ENCODE measurements at places on chromosomes 3 and 15.

- DNase-seq: peak; percentile 12
Observed at GRCh38 chr3:172708921-172709773, 1.7 kb downstream of the NCEH1 start.

GRCh38 chr3:65922441-65922840, 116.3 kb downstream of the MAGI1 start:
- peak; percentile 60 for DNase-seq

DNA sequence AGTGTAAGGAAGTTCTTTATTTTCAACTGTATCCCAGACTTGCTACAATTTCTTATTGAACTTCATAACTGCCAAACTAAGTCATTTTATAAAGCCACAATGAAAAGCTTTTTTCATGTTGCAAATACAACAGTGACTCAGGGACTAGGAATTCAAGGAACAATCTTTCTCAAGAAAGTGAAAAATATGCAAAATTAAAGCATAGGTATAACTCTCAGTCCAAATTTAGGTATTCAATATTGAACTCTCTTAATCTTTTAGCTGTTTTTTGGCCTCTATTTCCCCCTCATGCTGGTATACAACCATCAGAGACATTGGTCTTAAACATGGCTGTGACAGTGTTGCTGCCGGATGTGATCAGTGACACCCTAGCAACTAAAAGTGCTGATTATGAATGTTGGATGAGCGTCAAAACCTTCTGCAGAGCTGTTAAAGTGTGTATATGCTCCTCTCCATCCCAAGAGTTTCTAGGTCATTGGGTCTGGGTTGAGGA, 476.9 kb downstream of the ZNF385D start:
- DNase-seq: peak; percentile 17

- DNase-seq: no peak
Observed at GRCh38 chr15:68335655-68336054, 58.1 kb downstream of the FEM1B start.

DNA sequence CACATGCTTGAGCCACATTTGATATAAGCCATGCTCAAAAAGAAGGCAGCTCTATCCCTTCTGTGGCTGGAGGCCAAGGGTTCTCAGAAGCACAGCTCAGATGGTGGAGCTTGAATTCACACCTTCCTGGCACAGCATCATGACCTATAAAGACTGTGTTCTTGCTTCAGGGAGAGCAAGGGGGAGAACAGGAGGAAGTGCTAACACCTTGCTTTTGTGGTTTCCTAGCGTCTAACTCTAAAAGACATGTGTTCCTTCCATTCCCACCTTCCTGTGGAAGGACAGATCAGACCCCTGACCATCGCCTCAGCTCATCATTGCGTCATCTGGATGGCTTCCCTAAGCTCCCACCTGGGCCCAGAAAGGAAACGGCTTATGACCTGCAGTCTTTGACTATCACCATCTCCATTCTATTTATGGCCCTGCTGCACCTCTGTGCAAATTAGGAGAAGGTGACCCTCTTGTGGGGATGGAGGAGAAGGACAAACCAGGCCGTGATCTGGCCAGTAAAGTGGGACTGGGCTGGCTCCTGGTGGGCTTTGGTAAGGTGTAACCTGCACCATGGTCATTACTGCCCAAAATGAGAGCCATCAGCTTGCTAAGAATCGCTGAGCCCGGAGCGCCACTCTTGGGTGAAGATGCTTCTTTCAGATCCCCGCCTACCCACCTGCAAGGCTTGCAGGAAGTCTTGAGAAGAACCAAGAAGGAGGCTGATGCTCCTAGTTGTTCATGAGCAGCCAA, 128.5 kb downstream of the SERPINI1 start:
- DNase-seq: no peak

DNA sequence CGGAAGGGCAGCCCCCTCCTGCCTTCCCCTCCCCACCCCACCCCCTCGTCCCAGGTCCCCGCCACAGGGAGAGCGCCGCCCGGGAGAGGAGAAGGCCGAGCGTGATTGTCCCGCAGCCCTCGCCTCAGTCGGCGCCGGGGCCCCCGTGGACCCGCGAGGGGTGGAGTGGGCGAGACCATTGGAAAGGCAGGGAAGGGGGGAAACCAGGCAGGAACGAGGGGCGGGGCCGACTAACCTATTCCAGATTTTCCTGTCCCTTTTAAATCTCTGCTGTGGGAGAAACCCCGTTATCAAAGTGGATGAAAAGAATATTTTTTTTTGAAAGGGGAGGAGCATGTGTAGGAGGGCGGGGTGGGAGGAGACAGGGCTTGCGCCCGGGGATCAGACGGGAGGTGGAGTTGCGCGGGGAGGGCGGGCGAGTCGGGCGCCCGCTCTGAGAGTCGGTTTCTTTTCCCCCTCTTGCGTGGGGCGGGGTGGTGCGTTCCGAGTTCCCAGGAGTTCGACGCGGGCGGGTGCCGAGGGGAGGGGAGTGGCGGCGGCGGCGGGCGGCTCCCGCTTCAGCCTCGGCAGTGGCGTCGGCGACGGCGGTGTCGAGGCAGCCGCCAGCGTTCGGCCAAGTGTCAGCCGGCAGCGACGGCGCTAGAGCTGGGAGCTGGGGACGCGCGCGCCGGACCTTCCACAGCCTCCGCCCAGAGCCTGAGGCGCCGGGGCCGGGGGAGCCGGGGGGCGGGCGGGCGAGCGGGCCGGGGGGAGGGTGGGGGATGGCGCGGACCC, at the start of gene NECTIN3:
NECTIN3 (plus strand) TSS at position 560 of the 774 bp plus-strand sequence; CDS start at position 762, 202 bp downstream.
- DNase-seq: peak; percentile 99

- DNase-seq: peak; percentile 23
Observed at GRCh38 chr3:147189016-147189415, 217.3 kb downstream of the ZIC4 start.

DNA sequence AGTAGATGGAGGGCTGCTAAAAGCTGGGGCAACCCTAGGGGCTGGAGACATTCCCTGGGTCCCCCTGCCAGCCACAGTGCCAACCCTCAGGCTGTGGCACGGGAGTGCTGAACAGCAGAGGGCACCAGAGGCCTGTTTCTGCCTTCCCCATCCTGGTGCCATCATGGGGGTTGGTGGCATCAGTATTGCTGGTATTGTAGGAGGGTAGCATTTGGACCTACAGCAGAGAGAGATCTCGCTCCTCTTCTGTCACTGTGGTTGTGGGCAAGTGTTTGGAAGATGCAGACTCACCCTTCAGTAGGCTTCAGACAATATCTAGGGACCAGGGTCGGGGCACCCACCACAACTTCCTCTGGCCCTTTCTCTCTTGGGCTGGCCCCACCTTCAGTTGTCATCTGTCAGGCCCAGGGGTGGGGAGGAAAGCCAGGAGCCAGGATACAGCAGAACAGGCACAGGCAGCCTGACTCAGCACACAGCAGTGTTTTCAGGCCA, 123.5 kb downstream of the RPLP1 start:
- no peak for DNase-seq

DNA sequence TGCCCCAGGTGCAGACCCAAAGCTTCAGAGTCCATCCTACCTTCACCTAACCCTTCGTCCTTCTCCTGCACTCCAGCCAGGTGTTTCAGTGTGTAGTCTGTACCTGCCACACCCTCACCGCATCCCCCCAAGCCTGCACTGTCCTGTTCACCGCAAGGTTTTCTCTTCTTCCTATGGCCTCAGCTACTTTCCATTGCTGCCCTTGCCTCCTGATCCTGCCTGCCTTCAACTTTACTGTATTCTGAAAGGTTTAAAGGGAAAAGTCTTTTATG, 9.3 kb downstream of the GPR160 start:
- DNase-seq: no peak

- no peak for DNase-seq
Observed at GRCh38 chr3:186097317-186097662, 11.6 kb downstream of the ETV5 start.

GRCh38 chr3:3209714-3210113, 30.2 kb upstream of the CRBN start:
- DNase-seq: no peak

DNA sequence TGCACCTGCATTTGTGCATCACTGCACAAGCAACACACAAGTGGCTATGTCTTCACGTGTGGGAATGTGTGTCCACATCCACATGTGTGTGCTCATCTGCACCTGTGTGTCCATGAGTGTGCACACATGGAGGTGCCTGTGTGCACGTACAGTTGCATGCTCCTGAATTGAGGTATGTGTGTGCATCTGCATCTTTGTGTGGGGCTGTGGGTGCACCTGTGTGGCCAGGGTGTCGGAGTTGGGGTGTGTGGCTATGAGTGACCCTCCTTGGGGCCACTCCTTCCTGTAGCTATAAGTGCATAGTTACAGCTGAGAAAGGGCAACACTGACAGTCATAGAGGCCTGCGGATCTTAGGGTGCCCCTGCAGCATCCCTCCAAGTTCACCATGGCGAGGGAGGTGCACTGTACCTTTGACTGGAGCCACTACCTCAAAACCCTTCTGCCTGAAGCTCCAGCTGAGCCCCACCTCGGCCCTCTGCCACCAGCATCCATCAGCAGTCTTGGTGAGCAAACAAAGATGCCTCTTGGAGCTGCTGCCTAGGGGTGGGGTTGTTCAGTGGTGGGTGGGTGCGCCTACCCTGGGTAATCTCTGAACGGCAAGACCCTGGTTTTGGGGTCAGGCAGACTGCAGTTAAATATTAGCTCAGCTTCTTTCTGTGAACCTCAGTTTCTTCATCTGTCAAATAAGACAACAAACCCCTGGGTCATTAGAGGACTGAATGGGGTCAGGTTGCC, 5.2 kb upstream of the HHATL start:
- DNase-seq: no peak

- DNase-seq: no peak
Observed at GRCh38 chr15:71139241-71139640, 24.0 kb downstream of the THSD4 start.

- no peak for DNase-seq
Observed at GRCh38 chr3:58203541-58203940, 7.2 kb downstream of the DNASE1L3 start.

- no peak for DNase-seq
Observed at GRCh38 chr3:133783762-133784161, 21.9 kb upstream of the SRPRB start.

- peak; percentile 76 for DNase-seq
Observed at GRCh38 chr3:77370413-77370812, 330.5 kb downstream of the ROBO2 start.

GRCh38 chr3:125386811-125387210, 11.7 kb upstream of the ZNF148 start:
- peak; percentile 84 for DNase-seq

- DNase-seq: no peak
Observed at GRCh38 chr3:71859123-71859519, 74.2 kb upstream of the PROK2 start.

- DNase-seq: no peak
Observed at GRCh38 chr15:65201918-65202317, 9.4 kb downstream of the CILP start.

- no peak for DNase-seq
Observed at GRCh38 chr15:100461049-100461448, 67.7 kb downstream of the CERS3 start.

DNA sequence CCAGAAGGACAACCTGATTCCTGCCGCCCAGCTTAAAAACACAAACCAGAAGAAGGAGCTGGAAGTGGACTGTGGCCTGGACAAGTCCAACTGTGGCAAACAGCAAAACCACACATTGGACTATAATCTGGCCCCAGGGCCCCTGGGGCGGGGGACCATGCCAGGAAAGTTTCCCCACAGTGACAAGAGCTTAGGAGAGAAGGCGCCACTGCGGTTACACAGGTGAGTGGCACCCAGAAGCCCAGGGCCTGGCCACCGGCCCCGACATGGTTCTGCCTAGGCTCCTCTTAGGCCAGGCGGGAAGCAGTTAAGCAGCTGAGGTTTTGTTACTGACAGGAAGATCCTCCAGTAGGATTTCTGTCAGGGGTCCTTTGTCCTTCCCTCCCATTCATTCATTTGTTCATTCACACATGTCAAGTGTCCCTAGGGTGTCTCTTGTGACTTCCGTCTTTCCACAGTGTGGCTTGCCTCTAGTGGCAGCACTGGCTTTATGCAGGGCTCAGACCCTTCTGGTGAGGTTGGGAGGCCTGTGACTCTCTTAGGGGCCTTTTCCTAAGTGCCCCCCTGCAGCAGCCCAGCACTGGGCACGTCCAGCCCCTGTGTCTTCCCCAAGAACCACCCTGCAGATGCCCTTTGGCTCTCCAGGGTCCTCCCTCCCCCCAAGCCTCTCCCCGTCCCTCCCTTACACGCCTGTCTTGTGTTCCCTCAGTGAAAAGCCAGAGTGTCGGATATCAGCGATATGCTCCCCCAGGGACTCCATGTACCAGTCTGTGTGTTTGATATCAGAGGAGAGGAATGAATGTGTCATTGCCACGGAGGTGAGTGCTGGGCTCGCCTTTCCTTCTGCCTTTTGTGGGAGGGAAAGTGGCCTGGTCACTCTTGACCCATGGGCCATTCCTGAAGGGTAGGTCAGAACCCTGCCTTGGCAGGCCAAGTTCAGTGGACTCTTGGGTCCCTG, 7.8 kb downstream of the DLL4 start:
- peak; percentile 74 for DNase-seq

All from IMR-90 (cell line).